A172 (cell line): ENCODE measurements at places on chromosomes 2 and 18. TPM values are rescaled to one million over a fixed set of nuclear protein-coding genes. Genes with fewer than 3 reads are reported as not detected.

DNA sequence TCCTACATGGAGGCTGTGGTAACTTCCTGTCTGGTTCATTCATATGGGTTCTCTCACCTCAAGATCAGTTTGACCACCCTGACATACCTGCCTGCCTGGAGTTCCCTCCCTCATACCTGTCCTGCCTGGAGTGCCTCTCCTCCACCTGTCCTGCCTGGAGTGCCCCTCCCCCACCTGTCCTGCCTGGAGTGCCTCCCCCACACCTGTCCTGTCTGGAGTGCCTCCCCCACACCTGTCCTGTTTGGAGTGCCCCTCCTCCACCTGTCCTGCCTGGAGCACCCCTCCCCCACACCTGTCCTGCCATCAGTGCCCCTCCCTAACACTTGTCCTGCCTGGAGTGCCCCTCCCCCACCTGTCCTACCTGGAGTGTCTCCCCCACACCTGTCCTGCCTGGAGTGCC is 461.9 kb downstream of the PTPRM start:
- no peak for DNase-seq

GRCh38 chr18:75376004-75376403 is 51.5 kb downstream of the SMIM21 start:
- DNase-seq, result no peak

GRCh38 chr2:59196491-59196890 is 955.4 kb upstream of the FANCL start:
- DNase-seq, result peak; percentile 45

GRCh38 chr18:71798986-71799673 is 745.0 kb downstream of the CBLN2 start:
- DNase-seq, result no peak

DNA sequence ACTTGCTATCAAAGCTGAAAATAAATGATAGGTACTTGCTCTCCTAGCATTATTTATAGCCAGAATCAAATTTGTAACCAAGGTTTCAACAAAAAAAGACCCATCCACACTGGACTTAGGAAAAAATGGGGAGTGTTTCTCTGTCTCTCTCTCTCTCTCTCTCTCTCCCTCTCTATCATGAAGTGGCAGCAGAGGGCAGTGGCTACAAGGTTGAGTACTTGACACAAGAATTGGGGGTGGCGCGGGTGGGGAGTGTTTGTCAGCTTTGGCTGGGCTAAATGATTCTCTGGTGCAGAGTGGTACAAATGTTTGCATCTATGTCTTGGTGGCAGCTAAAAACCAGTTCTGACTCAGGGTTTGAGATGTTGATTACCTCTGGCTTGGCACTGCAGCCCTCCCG is 85.0 kb downstream of the RBM43 start:
- no peak for DNase-seq

GRCh38 chr2:179467111-179467510 is 202.5 kb upstream of the SESTD1 start:
- peak; percentile 52 for DNase-seq

- DNase-seq, result no peak
These were observed 67.5 kb downstream of the PDK1 start for GRCh38 chr2:172623249-172623965.

DNA sequence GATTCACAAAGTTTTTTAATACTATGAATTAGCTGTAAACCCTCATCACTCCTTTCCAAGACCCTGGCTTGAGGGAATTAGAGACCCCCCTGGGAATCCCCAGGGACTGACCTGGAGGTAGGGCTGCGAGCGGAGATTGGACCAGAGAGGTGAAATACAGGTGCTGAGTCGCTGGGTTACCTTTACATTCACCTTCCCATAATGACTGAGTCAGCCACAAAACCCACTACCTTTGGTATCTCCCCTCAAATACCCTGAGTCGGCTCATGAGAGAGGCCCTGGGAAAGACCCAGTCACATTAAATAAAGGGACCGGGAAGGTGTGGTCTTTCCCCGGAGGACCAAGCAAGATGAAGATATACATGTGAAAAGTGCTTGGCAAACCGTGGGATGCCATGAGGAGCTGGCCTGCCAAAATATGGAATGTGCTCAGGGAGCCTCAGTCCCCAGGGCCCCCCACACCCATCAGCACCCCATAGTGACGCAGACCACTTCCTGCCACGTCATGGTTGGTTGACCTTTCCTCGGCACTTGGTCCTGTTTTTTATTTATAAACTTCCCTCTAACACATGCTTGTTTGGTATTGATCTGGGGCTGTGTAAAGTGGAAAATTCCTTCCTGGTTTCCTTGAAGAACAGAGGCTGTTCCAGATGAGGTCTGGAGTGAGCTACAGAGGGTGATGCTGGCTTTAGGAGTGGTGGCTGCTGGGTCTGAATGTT is 51.4 kb downstream of the IL1RL2 start:
- peak; percentile 45 for DNase-seq

DNA sequence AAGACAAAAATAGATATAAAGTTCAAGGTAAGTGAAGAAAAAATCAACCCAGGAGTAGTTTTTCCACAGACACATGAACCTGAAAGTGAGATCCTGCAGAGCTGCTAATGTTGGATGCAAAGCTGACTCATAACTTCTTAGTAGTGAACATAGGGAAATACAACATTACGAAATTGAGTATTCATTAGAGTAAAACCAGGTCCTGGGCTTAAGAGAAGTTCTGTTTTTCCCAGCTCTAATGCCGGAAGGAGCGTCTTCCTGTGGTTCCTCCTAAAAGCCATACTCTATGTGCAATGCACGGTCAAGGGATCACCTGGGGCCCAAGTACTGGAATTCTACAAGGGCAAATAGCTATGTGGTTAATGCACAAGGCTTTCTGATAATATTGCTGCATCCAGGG is 141.7 kb downstream of the RBMS1 start:
- DNase-seq, result peak; percentile 42

GRCh38 chr2:232437195-232437571 is 18.8 kb upstream of the ALPI start:
- no peak for DNase-seq

- DNase-seq, result no peak
These were observed 53.4 kb downstream of the AAK1 start for GRCh38 chr2:69589973-69590652.

GRCh38 chr2:196165016-196165415 is 6.4 kb downstream of the STK17B start:
- no peak for DNase-seq

CCDC88A gene
- 53.8 and 67.9 TPM in 2 replicates for total RNA-seq

COA5 gene
- 47.4 and 48.3 TPM in 2 replicates for total RNA-seq

ZBTB7C gene
- 1.4 and 3.4 TPM in 2 replicates for total RNA-seq

C2orf92 gene
- 0.86 and 8.6 TPM in 2 replicates for total RNA-seq

COL5A2 gene
- total RNA-seq, result 955 and 1,017 TPM in 2 replicates

IL36B gene
- total RNA-seq, result 0.19 TPM in 1 of 2 replicates, not detected in the other

ITGB6 gene
- 0.29 and 1.00 TPM in 2 replicates for total RNA-seq

CELF4 gene
- not detected in 2 replicates for total RNA-seq
